Large intestine (tissue), 12 donors: ENCODE measurements at places on chromosomes 1 and 21.
A peak's percentile ranks its signal among the peaks of the same experiment; 100 is the strongest.

- DNase-seq = no peak
Measured at GRCh38 chr1:59985911-59986515, 59.4 kb upstream of the CYP2J2 start.

DNA sequence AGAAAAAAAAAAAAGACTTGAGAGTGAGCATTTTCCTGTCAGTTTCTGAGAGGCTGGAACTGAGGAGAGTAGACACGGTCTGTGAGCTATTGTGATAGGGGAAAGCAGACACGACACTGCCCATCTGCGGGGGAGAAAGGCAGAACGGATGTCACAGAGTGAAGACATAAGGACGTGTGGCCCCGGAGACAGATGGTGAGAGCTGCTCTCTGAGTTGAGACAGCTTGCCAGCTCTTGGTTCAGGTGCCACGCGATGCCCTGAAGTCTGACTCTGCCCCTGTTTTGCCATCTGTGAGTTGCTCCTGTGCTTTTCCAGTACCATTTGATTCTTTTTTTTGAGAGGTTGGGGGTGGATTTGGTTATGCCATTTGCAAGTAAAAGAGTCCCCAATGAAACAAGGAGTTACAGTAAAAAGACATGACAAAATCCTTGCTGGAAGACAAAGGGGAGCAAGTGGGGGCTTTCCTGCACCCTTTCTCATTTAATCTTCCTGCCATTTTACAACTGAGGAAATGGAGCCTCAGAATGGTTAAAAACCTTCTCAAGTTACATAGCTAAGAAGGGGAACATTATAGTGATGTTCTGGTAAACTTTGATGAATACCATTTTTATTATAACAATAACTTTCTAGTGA, 128.9 kb upstream of the DNAH14 start:
- DNase-seq = no peak

GRCh38 chr1:154794608-154795007, 75.5 kb downstream of the KCNN3 start:
- DNase-seq = no peak

DNA sequence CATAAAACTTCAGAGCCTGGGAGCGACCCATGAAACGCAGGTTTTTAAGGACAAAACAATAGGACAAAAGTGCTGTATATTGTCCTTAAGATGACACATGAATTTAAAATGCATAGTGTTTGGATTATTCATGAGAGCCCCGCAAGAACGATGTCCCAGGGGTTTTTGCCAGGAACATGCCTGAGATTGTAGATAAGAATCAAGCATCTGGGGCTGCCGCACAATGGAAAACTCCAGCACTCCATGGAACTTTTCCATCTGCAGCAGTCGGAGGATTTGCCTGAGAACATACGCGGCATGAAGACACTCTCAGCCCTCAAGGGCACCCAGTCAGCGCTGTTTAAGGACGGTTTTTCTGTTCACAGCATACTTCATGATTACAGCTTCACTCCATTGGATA, 5.3 kb upstream of the ERG start:
- DNase-seq = no peak

- no peak for DNase-seq
Measured at GRCh38 chr1:173798078-173798477, 26.4 kb upstream of the DARS2 start.

- no peak for DNase-seq
Measured at GRCh38 chr1:14742181-14742980, 143.9 kb downstream of the KAZN start.

GRCh38 chr1:182235952-182236650, 155.5 kb downstream of the GLUL start:
- peak; percentile 68 for DNase-seq

DNA sequence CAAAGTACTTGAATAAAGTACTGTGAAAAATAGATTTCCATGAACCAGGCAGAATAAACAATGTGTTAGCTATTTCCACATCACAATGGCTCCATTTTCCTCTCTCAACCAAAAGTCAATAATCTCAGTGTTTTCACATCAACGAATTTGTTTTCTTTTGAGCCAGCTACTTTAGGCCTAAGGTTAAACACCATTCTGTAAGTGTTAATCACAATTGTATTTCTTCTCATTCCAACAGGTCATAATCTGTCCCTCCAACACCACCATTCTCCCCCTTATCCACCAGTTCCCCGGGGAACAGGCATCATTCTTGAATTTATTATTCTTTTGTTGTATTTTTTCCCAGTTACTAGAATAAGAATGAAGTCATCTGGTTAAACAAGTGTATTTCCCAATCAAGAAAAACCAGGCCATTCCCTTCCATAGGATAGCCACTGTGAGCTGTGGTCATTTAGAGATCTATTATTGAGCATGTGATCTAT, 66.2 kb upstream of the PALMD start:
- no peak for DNase-seq

DNA sequence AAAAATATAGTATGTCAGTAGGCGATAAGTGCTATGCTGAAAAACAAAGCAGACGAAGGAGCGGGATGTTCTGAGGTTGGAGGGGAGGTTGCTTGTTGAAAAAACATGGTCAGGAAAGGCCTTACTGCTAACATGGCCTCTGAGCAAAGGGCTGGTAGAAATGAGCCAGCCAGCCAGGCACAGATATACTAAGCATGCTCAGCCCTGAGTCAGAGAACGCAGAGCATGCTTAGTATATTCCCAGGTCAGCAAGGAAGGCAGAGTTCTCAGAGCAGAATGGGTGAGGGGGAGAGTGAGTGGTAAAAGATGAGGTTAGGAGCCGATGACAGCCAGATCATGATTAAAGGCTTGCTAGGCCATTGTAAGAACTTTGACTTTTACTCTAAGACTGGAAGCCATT, 36.7 kb downstream of the ZBTB40 start:
- no peak for DNase-seq

GRCh38 chr1:200245473-200245872, 164.4 kb downstream of the ZNF281 start:
- no peak for DNase-seq

GRCh38 chr1:230691615-230692014, 22.3 kb downstream of the AGT start:
- no peak for DNase-seq

- no peak for DNase-seq
Measured at GRCh38 chr1:33753087-33753856, 110.6 kb upstream of the HMGB4 start.

DNA sequence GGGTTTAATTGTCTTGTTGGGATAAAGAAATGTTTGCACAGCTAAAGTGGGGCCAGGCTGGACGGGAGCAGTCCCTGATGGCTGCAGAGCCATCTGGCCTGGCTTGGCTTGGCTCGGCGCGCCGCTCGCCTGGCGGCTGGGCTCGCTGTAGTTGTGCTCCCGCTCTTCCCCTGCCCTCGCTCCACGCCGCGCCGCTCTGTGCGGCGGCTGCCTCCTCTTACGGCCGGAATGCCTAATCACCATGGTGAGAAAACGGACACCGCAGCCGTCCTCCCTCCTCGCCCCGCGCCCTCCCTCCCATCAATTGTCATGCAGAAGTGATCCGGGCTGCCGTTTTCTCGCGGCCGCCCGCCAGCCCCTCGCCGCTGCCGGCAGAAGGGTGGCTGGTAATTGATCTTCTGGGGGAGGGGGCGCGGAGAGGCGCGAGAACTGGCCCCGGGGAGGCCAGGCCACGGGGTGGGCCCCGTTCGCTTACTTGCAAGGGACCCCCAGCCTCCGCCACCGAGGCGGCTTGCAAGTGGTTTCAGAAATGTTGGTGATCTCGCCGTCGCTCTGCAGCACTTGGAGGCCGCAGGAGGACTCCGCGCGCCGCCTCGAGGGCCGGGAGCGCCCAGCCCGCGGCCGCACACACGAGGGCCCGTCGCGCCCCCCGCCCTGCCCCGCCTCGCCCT, 12.4 kb downstream of the RNF220 start:
- no peak for DNase-seq

GRCh38 chr21:33856893-33857527, 58.6 kb downstream of the ATP5PO start:
- DNase-seq = peak; percentile 21

- no peak for DNase-seq
Measured at GRCh38 chr1:163168053-163168452, 34.7 kb downstream of the RGS5 start.

GRCh38 chr1:153251988-153252387, 7.5 kb upstream of the LORICRIN start:
- DNase-seq = no peak

DNA sequence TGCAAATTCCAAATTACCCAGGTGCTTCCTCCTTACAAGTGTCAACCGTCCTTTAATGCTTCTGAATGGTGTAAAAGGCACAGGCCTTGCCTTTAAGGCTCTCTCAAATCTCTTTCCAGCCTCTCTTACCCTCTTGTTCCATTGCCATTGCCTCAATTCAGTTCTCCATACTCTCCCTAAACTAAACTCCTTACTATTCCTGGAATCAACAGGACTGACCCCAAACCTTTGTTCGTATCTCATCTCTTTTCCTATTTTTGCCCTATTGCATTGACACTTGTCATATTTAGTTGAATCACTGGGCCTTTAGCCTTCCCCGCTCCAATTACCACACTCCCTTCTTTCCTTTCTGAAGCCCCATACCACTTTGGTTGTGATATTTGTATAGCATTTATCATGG, 3.9 kb upstream of the CD55 start:
- DNase-seq = no peak

DNA sequence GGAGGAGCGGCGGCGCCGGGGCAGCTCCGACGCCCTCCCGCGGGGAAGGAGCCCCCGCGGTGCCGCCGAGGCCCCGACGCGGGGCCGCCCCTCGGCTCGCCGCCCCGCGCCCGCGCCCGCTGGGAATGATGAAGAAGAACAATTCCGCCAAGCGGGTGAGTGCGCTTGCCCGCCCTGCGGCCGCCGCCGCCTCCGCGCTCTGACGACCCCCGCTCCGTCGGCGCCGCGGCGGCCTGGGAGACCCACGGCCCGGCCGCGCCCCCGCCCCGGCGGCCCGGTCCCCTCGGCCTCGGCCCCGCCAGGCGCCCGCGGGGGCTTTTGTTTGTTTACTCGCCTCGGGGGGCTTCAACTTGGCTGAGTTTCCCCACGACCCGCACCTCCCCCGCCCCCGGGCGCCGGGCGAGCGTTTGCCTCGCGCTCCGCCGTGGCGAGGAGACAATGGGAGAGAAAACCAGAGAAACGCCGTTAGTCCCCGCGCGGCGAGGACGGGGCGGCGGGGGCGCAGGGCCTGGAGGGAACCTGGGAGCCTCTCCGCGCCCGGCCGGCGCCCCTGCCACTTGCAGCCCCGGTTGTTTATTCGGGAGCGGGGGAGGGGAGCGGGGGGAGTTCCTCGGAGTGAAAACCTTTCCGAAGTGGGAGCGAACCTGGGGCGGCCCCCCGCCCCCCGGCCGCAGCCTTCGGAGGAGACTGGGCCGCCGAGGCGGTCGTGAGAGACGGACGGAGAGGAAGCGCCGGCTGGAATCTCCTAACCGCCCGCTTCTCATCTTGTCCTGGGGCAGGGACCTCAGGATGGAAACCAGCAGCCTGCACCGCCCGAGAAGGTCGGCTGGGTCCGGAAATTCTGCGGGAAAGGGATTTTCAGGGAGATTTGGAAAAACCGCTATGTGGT, 661 bp downstream of the PLEKHO1 start:
- DNase-seq = peak; percentile 30

DNA sequence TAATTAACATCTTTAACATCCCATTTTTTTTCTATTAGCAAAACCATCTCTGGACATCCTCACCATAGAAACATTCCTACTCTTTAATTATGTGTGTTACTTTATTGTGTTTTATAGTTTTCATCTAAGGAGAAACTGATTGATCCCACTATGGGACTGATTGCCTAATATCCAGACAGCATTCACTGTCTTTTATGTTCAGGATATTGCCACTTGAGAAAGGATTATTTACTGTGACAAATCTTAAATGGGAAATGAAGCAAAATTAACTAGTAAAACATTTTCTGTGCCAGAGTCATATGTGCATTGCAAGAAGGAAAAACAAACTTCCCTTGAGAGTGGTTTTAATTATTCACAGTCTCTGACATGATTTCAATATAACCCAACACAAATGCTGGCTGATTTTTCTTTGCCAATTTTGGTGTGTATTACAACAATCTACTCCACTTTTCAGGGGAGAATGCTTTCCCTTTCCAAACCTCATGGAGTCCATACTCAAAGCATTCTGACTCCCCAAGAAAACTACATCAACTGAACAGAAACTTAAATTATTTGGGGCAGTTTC, 15.8 kb upstream of the RGS13 start:
- no peak for DNase-seq

DNA sequence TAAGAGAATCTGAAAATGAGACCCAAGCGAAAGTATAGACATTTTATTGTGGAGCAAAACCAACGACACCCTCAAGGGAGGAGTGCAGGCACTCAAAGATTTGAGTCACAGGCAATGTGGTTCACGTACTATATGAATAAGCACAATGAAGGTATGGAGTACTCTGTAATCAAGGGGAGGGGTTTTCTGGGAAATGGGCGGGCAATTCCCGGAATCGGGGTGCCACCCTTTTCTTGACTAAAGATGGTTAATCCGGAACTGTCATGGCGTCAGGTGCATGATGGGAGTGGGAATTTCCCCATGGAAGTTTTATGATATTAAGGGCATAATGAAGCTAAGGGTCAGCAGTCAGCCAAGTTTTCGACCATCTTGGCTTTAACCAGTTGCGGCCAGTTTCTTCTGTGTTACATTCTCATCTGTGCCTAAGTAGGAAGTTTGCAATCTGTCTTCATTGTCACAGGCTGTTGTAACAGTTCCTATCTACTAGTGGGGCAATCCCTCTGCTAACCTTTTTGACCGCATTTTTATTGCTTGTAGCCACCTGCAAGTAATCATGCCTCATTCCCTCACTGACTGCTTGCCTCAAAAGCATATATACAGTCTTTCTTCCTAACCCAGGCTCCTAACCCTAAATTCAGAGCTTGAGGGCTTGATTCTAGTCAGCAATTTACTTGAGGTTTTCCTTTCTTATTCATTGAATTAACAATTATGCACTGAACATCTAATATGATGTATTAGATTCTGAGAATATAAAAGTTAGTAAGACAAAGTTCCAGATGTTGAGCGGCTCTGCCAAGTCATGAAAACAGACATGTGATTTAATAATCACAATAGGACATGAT, 775 bp upstream of the AIM2 start:
- no peak for DNase-seq

DNA sequence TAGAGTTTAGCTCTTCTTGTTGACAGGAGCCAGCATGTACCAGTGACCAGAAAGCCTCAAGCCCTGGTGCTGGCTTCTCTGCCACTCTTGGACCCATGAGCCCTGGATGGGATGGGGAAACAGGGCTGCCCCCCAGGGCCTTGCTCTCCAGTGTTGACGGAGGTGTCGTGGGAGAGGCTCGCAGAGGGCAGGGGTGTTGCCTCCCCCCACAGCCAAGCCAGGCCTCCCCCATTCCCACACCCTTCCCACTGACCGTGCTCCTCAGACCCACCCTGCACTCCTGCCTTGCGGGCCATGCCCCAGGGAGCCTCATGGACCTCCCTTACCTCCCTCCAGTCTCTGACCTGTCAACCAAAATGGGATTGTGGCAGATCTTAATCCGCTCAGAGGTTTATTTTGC, 123.8 kb upstream of the COL6A1 start:
- no peak for DNase-seq

- DNase-seq = no peak
Measured at GRCh38 chr1:153428791-153429190, 12.5 kb downstream of the S100A7A start.

GRCh38 chr1:41622402-41622801, 137.9 kb upstream of the EDN2 start:
- no peak for DNase-seq

- DNase-seq = no peak
Measured at GRCh38 chr1:60895252-60895651, 187.1 kb upstream of the NFIA start.
